NCI-H1417 treated with DMSO at 0.1 percent for 48 hours (cell line): ENCODE measurements at places on chromosomes 7 and 10.

- no peak for DNase-seq
These were observed 173.2 kb downstream of the PHTF2 start for GRCh38 chr7:77971726-77972125.

DNA sequence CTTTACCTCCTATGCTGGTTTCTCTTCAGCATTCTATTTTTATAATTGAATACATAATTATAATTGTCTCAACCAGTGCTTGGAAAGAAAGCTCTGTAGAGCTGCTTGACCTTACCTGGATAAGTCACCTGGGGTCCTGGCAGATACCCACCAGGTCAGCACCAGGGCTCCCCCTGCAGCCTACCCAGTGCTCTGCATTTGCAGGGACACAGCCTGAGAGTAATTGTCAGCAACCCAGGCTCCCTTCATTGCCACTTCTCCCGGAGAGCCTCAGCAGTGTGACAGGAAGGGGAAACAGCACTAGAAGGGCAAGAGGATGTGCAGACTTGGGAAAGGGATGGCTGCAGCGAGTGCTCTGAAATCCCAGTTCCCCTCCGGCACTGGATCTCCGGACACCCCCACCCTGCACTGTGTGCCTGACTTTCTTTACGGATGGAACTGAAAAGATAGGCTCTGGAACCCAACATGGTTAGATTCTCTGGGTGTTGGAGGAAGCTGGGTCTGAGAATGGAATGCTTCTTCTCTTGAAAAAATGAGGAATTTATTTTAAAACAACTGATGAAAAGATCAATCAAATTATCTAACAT is 11.4 kb upstream of the PAX4 start:
- no peak for DNase-seq

DNA sequence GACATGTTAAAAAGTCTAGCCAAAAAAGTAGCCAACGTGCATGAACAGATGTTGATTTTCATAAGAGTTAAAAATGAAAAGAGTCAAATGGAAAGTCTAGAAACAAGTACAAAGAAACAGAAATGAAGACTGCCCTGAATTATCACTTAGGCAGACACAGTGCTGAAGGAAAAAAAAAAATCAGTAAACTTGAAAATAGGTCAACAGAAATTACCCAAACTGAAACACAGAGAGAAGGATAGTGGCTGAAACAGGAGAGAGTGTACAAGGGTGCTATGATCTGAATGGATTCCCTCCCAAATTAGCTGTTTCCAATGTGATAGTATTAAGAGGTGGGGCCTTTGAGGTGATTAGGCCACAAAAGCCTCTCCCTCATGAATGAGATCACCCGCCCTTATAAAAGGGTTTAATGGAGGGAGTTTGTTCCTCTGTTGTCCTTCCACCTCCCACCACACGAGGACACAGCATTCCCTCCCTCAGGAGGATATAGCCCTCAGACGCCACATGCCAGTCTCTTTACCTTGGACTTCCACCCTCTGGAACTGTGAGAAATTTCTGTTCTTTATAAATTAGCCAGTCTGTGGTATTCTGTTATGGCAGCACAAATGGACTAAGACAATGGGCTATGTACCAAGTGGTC is 249.7 kb downstream of the AHR start:
- DNase-seq: no peak

DNA sequence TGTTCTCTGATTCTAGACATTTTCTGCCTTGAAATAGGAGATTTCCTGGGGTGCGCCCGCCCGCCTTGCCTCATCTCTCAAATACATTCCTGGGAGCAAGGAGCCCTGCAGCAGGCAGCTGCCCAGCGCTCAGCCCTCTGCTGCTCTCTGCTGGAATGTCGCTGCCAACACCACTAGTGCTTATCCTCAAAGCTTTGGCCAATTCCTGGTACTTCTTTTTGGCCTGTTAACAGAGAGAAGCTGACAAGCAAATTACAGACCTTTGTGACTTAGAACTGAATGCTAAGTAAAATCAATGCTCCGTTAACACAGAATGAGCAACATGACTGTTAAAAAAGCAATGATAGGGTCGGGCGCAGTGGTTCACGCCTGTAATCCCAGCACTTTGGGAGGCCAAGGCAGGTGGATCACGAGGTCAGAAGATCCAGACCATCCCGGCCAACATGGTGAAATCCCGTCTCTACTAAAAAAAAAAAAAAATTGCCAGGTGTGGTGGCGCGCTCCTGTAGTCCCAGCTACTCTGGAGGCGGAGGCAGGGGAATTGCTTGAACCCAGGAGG is 41.9 kb upstream of the SYPL1 start:
- peak; percentile 62 for DNase-seq
